ENCODE measurements at places on chromosomes 3 and 15. TPM values are rescaled to one million over a fixed set of nuclear protein-coding genes. Genes with fewer than 3 reads are reported as not detected.

The GAP43 gene
- total RNA-seq, result 0.50 TPM

The SPATA12 gene
- not detected for total RNA-seq

The MORC1 gene
- total RNA-seq, result not detected

GRCh38 chr15:75153087-75153486, 48.6 kb upstream of the C15orf39 start:
- no peaks in the 10 kb centered on the region for H3K36me3 ChIP-seq
- no peak for DNase-seq
- no peak overlapping the region for H3K27ac ChIP-seq
- H3K27me3 ChIP-seq, result no peaks in the 10 kb centered on the region

GRCh38 chr15:28873585-28874190, 12.1 kb upstream of the APBA2 start:
- no peak overlapping the region for H3K4me3 ChIP-seq
- H3K27ac ChIP-seq, result no peak overlapping the region
- no peak for DNase-seq
- H3K4me1 ChIP-seq, result peaks cover 6% of the 10 kb centered on the region
